NCI-H510A treated with DMSO at 0.1 percent for 48 hours (cell line): ENCODE measurements at places on chromosomes 1 and 21.

- DNase-seq = no peak
Measured at GRCh38 chr1:30277415-30277814, 446.0 kb downstream of the MATN1 start.

GRCh38 chr1:31476891-31477846, 64.2 kb downstream of the SERINC2 start:
- peak; percentile 10 for DNase-seq

DNA sequence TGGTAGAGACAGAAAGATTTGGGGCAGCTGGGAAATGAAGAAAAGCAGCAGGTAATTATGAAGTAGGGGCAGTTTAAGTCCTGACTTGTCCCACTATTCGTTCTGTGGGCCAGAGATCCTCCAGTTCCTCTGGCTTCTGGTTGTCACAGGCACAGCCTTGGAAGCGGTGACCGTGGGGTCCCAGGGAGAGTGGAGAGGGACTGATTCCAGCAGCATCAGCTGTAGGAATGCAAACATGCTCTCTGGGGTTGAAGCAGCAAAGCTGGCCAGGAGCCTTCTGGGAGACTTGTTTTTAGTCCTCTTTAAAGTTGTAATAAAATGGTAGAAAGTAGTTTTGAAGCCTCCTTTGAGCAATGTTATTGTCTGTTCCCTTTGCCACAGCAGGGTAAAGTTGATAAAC, 488.0 kb downstream of the LMO4 start:
- DNase-seq = no peak

- DNase-seq = no peak
Measured at GRCh38 chr1:197736685-197737084, 38.6 kb downstream of the DENND1B start.

GRCh38 chr1:108830119-108831008, 26.5 kb downstream of the AKNAD1 start:
- DNase-seq = no peak

GRCh38 chr1:110243574-110243973, 33.5 kb downstream of the KCNC4 start:
- DNase-seq = peak; percentile 59

- DNase-seq = no peak
Measured at GRCh38 chr1:211648980-211649934, 26.2 kb downstream of the NEK2 start.

GRCh38 chr1:43618521-43619313, 31.2 kb upstream of the KDM4A start:
- DNase-seq = no peak

- no peak for DNase-seq
Measured at GRCh38 chr1:226650236-226650841, 88.7 kb downstream of the ITPKB start.

- DNase-seq = no peak
Measured at GRCh38 chr1:194043984-194044755, 857.8 kb upstream of the B3GALT2 start.

DNA sequence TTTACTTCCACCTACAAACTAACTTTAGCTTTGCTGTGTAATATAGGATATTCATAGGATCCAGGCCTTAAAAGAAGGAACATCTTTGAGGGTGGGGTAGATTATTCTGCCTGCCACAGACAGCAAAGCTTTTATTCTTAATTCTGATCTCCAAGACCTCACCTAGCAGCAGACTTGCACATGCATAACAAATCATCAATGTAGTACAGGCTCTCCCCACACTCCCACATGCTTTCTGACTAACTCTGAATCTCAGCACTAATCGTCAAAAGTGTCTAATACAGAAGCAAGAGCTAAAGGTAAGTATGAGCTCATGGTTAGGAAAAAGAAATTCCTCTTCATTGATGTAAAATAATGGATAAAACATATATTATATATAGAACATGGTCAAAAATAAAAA, 1468.5 kb upstream of the B3GALT2 start:
- DNase-seq = no peak

DNA sequence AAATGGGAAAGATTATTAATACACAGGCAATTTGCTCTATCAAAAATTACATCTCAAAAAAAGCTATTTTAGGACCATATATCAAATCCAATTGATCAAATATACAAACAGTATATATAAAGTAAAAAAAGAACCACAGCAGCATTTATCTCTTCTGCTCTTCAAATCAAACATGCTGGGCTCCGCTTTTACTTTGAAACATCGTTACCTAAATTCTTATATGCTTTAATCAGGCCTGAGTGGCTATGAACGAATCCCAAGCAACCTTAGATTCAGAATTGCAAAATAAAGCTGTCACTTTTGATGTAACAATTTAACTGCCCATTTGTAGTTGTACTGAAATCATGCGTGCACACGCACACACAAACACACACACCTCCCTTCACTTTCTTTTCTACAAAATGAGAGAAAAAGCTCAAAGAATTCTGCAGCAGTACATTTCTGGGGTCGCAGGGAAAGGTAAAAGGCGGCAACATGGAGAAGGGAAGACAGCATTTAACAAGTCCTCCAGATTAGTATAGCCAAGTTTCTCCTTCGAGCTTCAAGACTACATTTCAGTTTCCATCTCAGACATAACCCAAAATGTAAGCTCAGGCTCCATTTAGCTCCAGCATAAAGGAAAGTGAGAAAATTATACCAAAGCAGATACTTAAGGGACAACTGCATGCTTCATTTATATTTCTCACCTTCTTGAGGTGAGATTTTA, 92.2 kb upstream of the TTC39A start:
- DNase-seq = no peak

GRCh38 chr1:20678599-20678998, 17.4 kb upstream of the DDOST start:
- DNase-seq = no peak

GRCh38 chr1:117060441-117061317, 553 bp downstream of the TTF2 start:
- peak; percentile 31 for DNase-seq

- DNase-seq = peak; percentile 92
Measured at GRCh38 chr1:20964540-20965484, 177.7 kb upstream of the HP1BP3 start.

GRCh38 chr1:35717911-35718476, 690 bp downstream of the C1orf216 start:
- peak; percentile 93 for DNase-seq

DNA sequence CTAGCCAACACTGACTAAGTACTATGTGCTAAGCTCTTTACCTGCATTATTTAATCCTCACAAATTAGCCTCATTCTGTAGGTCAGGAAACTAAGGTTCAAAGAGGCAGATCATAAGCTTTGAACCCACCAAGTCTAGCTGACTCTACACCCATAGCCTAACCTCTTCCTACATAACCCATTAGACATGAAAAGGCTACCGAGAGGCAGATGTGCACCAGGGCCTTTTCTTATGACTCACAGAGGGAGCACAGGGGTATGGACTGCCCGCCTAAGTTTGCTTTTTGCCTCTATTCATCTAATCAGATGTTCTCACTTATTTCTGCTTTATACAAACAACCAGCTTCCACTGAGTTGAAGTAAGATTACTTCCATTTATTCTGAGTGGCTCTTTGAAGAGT, 31.5 kb downstream of the LBR start:
- no peak for DNase-seq

GRCh38 chr1:232293361-232293760, 336.6 kb downstream of the SIPA1L2 start:
- no peak for DNase-seq

DNA sequence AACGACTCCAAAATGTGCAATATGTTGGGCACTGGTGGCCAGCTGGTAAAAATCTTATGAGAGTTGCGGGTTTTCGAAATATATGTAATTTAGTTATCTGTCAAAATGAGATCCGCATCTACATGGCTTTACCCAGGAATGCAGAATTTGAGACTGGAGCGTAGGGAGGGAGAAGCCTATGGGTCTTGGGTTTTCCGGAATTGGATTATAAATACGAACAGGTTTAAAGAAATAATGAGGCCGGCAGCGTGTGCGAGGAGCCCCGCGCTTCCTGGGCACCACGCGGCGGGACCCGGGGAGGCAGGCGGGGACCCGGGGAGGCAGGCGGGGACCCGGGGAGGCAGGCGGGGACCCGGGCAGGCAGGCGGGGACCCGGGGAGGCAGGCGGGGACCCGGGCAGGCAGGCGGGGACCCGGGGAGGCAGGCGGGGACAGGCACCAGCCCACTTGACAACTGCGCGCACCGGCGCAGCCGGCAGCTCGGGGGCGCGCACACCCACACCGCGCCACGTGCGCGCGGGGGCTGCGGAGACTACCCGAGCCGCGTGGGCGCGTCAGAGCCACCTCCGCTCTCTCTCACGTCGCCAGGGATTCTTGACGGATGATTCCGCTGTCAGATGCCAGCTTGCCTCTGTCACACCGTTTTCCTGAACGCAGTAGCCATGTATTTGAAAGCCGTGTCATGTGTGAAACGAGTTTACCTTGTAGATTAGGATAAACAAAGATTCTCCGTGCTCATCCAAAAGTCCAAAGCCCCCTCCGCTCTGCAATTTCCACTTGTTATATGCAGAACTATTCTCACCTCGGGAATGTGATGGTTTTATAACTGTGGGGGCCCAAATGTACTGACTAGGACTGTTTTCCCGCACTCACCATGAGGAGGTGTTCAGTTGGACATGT, 54.3 kb upstream of the HNRNPU start:
- peak; percentile 5 for DNase-seq

- no peak for DNase-seq
Measured at GRCh38 chr1:119266386-119266785, 102.2 kb upstream of the HAO2 start.

DNA sequence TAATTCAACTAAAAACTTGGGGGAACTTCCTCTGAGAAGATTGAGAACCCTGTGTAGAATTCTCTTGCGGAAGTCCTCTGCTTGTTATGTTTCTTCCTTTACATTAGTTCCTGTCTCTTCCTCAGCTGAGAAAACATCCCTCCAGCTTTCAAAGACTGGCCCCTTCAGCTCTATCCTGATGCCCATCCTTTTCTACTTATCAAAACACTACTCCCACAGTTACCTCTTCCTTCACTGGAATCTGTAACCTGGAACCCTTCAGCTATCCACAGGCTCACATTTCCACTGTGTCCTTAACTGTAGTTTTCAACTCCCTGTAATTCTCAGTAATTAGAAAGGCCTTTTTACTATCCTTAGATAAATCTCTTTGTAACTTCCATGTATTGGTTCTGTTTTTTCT, 6.0 kb upstream of the DEDD start:
- DNase-seq = no peak

GRCh38 chr1:175969231-175969630, 225.8 kb upstream of the TNR start:
- no peak for DNase-seq

- DNase-seq = peak; percentile 72
Measured at GRCh38 chr1:64743954-64744491, 852 bp upstream of the RAVER2 start.

DNA sequence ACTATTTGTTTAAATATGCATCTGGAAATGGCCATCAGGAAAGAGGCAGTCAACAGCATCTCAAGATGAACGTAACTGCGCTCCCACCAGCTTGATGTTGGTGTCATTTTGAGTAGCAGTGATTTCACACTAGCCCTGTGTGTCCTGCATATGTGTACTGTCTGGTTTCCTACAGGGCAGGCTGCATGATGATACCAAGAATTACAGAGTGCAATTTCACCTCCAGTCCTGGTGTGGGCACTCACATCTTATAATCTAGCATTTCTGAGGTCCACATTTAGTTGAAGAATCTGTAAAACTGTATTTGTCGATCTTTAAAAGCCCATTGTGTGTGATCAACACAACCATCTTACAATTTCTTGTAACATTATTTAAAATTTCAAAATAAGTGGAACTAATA, 336.4 kb downstream of the PAPPA2 start:
- no peak for DNase-seq

DNA sequence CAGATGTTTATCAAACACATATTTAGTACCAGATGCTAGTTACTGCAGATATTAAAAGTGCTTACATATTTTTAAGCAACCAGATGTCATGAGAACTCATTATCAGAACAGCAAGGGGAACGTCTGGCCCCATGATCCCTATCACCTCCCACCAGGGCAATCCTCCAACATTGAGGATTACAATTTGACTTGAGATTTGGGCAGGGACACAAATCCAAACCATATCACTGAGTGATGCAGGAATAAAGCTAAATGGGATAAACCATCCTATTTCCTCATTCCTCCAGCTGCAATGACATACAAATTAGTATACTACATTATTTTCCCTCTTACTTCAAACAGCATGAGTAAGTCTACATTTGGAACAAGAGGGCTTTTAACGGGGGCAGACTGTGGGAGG, 3.1 kb upstream of the KCNK2 start:
- DNase-seq = no peak

- DNase-seq = no peak
Measured at GRCh38 chr1:175599212-175599705, 144.1 kb downstream of the TNR start.

GRCh38 chr21:16211339-16212303, 481.8 kb downstream of the USP25 start:
- DNase-seq = no peak

- peak; percentile 65 for DNase-seq
Measured at GRCh38 chr1:45974541-45975269, 157.7 kb downstream of the PIK3R3 start.

DNA sequence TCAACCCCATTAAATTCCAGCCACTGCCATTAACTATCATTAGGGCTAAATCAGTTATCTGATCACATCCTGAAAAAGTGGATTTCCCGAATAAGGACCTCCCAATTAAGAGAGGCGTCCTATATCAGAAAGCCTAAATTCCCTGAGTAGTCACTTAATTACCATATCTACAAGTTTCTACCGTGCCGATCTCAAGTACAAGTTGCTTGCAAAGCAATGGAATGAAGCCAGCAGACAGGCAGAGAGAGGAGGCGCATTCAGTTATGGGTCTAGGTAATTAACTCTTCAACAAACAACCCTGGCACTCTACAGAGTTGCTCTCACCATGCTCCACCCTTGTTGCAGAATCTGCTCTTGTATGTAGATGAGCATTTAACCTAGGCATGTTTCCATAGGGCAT, 494.6 kb upstream of the RUNX1 start:
- no peak for DNase-seq

DNA sequence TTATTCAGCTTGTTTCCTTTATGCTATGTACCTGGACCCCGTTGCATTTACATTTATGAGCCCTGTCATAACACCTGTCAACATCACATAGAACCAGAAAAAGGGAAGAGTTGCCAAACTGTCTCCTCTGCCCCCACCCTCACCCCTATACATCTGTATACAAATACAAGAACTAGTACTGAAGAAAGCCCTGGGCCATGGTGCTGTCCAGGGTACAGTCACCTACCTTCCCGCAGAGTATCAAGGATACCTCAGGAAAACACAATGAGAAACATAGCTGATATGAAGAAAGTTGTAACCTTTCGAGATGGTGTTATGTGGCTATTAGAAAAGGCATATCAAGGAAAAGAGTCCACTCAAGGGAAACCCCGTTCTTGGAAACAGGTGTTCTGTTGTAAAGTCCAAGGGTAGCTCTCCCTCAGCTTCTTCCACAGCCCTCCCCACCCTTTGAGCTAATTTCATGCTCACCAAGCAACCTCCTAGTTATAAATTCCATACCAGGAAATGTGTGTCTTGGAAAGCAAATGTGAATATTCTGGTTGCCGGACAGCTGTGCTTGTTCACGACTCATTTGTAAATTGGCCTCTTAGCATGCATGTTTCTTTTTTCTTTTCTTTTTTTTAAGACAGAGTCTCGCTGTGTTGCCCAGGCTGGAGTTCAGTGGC, 16.7 kb upstream of the AVPR1B start:
- no peak for DNase-seq

GRCh38 chr21:44357064-44357837, 3.8 kb downstream of the TRPM2 start:
- no peak for DNase-seq

GRCh38 chr1:234683861-234684632, 74.1 kb upstream of the IRF2BP2 start:
- no peak for DNase-seq

- DNase-seq = no peak
Measured at GRCh38 chr1:54701996-54702395, 13.7 kb upstream of the TTC4 start.

- DNase-seq = no peak
Measured at GRCh38 chr1:9097947-9098705, 28.7 kb upstream of the SLC2A5 start.
